Mammary epithelial cell (primary cell): ENCODE measurements at places on chromosomes 6 and 20. TPM values are rescaled to one million over a fixed set of nuclear protein-coding genes. Genes with fewer than 3 reads are reported as not detected.
A peak's percentile ranks its signal among the peaks of the same experiment; 100 is the strongest.

DNA sequence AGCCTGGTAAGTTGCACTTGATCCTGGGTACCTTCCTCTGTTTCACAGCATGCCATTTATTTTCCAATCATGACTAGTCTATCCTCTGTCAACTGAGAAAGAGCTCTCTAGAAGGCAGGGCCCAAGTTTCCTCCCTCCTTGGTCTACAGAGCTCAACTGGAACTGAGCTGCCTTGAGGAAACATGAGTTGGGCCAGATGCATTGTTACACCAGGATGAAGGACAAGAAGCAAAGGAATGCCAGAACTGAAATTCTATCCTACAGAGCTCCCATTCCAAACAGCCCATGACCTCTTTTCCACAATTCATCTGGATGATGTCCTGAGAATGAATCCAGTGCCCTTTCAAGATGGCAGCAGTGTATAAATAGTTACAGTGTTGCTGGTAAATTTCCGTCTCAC lies 66.7 kb upstream of the E2F3 start:
- DNase-seq = no peak

- DNase-seq = peak; percentile 39
Measured at GRCh38 chr20:53656293-53657202, 62.9 kb upstream of the ZNF217 start.

DNA sequence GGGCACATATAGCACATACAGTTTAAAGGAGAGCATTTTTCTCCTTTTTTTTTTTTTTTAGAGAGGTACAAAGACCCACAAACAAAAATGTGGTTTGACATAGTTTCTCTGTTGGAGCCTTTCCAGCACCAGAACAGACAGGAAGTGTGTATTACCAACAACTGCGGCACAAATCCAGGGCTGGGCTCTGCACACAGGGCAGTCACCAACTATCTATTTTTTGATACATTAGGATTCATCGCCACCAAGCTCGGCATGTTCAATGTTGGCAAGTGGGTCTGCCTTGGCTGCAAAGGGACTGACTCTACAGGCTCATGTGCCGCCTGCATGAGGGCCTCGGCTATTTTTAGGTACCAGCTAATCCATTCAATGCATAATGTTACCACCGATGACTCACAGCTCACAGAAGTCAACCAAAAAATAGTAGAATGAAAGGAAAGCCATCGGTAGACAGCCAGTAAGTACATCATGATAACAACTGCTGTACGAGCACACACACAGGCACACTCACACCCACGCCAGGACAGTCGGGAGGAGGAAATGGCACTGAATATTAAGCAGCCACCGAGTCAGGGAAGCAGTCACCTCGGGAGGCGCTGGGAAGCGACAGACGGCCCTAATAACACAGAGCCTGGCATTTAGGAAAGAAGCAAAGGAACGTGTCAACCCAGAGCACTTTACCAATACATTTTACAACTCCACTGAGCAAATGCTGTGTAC lies 81.6 kb downstream of the GMPR start:
- DNase-seq = peak; percentile 83

DNA sequence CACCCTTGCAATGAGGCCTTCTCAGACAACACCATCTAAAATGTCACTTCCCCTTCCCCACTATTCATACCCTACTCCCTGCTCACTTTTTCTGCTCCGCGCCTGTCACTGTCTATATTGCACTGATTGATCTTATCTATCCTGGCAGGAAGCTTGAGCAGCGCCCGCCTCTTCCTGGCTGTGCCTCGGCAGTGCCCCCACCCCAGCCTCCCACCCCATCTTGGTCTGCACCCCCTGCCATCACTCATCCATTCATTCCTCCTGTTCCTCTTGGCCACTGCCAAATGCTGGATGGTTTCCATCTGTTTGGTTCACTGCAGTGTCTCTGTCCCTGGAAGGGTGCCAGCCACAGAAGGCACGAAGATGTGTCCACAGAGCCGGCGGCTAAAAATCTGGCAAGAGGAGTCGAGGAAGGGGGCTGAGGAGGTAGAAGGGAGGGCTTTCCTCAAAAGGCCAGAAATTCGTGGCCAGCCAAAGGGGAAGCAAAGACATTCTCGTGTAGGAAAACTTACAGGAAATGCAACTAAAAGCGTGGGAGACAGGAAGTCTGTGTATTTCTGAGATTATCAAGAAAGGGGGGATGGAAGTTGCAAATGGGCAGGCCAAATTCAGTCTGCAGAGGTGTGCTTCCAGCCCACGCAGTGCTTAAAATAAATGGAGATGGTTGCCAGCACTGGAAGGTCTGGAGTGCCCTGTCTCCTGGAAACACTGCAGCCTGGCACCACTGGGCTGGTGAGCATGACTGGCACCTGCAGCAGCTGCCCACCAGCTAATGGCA lies 27.6 kb downstream of the SYNJ2 start:
- DNase-seq = peak; percentile 17

DNA sequence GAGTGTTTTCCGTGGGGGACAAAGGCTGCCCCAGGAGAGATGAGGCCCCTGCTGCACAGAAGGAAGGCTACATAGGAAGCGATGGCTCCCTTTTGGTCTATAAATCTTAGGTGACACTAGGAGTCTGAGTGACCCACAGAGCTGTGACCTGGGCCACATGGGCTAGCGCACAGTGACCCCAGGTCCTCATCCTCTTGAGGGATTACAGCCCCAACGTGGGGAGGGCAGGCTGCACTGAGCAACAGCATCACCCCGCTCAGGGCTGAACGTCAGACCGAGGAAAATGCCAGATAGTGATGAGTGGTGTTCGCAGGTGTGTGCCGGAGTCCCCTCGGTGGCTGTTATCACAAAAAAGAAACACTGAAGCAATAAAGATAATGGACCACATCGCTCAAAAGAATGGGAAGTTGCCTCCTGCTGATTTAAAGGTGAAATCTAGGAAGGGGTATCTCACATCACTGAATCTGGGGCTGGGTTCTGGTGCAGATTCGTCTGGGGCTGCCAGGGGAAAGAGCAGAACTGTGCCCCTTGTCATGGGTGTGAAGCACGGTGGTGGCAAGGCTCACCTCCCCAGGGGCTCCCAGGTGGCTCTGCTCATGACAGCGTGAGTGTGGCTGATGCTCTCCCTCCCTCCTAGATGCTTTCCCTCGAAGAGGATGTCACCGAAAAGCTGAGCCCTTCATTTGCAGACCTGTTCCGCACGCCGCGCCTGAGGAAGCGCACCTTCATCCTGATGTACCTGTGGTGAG lies 14.5 kb downstream of the SLC22A1 start:
- no peak for DNase-seq

- DNase-seq = no peak
Measured at GRCh38 chr6:81517455-81517854, 235.0 kb downstream of the TENT5A start.

GRCh38 chr20:49987868-49988690 lies 5.3 kb downstream of the SNAI1 start:
- no peak for DNase-seq

GRCh38 chr6:104603108-104603745 lies 256.5 kb downstream of the HACE1 start:
- no peak for DNase-seq

DNA sequence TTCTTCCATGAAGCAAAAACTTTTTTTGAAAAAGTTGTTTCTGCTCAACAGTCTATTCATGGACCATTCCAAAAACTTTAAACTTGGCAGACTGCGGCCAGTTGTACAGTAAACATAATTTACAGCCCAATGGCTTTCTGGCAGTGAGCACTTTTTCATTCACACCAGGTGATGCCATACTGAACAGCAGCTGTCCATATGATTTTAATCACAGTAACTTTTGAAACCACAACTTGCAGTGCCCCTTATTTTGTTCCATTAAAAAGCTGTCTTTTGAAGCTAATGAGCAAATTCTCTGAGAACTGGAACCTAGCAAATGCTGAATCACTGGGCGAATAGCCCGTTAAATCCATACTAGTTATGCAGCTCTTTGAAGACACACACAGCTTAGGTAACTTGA lies 576.6 kb downstream of the PTPRT start:
- DNase-seq = no peak

GRCh38 chr20:33646191-33646590 lies 15.9 kb upstream of the C20orf144 start:
- DNase-seq = no peak

DNA sequence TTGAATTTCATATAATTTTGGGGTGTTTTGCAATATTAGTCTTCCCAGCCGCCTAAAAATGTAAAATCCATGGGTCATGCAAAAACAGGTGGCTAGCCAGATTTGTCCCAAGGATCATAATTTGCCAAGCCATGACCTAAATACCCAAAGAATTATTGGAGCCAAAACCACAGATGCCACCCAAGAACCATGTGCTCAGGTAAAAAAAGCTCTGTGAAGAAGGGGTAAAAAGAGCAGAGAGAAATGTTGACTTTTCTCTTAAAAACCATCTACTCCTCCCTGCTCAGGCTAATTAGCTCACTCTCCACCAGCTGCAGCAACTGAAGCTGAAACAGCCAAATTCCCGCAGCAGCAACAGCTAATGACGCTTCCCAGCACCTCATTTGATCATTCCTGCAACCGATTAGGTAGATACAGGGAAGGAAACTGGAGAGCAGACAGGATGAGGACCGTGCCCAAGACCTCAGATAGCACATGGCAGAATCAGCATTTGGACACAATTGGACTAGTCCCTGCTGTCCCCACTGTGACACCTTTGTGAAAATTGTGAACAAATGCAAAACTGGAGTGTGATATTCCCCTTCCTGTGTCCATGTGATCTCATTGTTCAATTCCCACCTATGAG lies 107.9 kb upstream of the NXT1 start:
- DNase-seq = no peak

GRCh38 chr6:169223006-169223405 lies 30.6 kb downstream of the THBS2 start:
- DNase-seq = no peak

GRCh38 chr6:31180500-31180899 lies 10.0 kb upstream of the POU5F1 start:
- DNase-seq = no peak

- DNase-seq = peak; percentile 61
Measured at GRCh38 chr6:21914121-21914973, 320.8 kb downstream of the SOX4 start.

DNA sequence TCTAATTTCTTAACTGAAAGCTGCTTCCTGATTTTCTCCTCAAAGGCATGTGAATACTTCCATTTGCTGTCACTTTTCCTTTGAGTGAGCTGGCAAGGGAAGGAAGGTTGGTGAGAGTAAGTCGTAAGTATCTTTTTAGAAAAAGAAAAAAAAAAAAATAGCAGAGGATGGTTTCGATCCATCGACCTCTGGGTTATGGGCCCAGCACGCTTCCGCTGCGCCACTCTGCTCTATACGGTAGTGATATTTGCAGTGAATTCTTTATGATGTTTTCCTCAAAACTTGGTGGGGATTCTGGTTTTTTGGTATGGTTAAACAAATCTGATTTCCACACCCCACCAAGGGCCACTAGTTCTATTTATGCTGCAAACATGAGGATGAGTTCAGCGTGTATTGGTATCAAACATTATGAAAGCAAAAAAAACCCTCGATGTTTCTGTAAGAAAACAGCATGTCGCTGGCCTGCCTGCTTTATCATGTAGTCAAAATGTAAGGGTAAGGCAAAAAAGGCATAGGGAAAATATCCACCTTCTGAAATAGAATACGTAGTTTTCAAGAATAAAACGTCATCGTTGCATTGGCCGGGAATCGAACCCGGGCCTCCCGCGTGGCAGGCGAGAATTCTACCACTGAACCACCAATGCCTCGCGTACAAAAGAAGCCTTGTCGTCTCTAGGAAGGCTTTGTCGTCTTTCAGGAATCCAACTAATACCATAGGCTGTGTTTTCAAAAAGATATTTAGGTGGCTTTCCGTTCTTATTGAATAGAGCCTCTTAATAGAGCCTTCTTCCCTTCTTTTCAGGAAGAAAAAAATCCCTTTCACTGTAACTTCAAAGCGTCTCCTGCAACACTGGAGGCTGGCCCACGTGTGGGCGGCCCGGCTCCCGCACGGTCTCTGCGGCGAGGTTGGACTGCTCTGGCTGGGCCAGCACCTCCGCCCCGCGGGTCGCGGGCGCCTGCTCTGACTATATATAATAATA lies 9.6 kb downstream of the OR2B2 start:
- DNase-seq = peak; percentile 80

DNA sequence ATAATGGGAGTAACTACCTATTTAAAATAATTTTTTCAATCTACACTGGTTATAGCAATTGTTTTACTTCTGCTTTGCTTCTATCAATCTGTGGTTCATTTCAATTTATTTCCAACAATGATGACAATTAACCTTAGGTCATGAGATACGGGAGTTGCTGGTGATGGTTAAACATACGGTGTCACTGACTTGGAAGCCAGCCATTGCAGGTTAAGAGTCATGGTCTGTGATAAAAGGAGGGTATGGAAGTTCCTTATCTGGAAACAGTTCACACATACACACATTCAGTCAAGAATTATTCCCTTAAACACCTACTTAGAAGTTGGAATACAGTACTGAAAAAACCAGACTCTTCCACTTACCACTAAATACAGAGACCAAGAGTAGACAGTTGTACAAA lies 180.0 kb downstream of the KIF16B start:
- DNase-seq = no peak

DNA sequence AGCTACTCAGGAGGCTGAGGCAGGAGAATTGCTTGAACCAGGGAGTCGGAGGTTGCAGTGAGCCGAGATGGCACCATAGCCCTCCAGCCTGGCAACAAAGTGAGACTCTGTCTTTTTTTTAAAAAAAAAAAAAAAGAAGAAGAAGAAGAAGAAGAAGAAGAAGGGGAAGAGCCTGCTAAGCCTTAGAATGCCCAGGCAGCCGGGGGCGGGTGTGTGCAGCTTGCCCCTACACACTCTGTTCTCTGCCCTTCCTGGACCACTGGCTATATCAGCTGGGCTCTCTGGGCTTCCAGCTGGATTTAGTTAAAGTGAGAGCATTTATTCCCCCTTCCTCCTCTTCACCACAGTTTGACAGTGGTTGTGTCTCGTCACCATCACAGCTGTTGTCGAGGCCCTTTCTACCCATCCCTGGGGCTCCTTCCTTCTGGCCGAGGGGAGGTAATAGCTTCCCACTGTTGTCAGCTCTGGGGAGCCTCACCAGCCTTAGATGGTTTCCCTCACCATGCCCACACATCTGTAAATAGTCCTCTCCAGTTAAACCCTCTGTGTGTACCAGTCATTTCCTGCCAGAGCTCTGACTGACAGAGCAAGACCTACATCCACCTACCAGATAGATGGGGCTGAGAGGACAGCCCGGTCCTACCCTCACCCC lies 77.6 kb downstream of the TRERF1 start:
- no peak for DNase-seq

- DNase-seq = no peak
Measured at GRCh38 chr20:20297181-20297580, 70.7 kb upstream of the INSM1 start.

Gene OR2H2
- not detected for polyA plus RNA-seq

Gene ULBP1
- 1.3 TPM for polyA plus RNA-seq

Gene ECHDC1
- 43.5 TPM for polyA plus RNA-seq

Gene RAB44
- 0.02 TPM for polyA plus RNA-seq

Gene SLC22A2
- polyA plus RNA-seq = not detected

Gene SLC4A11
- polyA plus RNA-seq = 6.9 TPM

Gene IL22RA2
- polyA plus RNA-seq = not detected

Gene PMEPA1
- 67.5 TPM for polyA plus RNA-seq

Gene DSP
- polyA plus RNA-seq = 93.5 TPM

Gene ADGRF4
- polyA plus RNA-seq = 9.4 TPM

Gene NOTCH4
- 0.42 TPM for polyA plus RNA-seq

Gene HECA
- polyA plus RNA-seq = 5.7 TPM

Gene FAM110A
- polyA plus RNA-seq = 14.9 TPM

Gene CCN5
- not detected for polyA plus RNA-seq

Gene KHDC1
- polyA plus RNA-seq = 3.6 TPM

Gene TMEM217
- polyA plus RNA-seq = 1.1 TPM

Gene MACROD2
- 0.32 TPM for polyA plus RNA-seq

Gene RAET1L
- 3.3 TPM for polyA plus RNA-seq

Gene SLC32A1
- not detected for polyA plus RNA-seq
